ENCODE measurements at places on chromosomes 3 and 15. TPM values are rescaled to one million over a fixed set of nuclear protein-coding genes. Genes with fewer than 3 reads are reported as not detected.

The RLBP1 gene
- total RNA-seq = not detected

The LIPC gene
- not detected for total RNA-seq

GRCh38 chr3:119601154-119601553, 3.5 kb downstream of the PLA1A start:
- H3K27ac ChIP-seq = no peak overlapping the region
- no peaks in the 10 kb centered on the region for H3K36me3 ChIP-seq
- no peaks in the 10 kb centered on the region for H3K27me3 ChIP-seq
- no peak overlapping the region for H3K4me3 ChIP-seq
- DNase-seq = no peak

The OR5H6 gene
- total RNA-seq = not detected

The NR1I2 gene
- not detected for total RNA-seq

- peaks cover 9% of the 10 kb centered on the region for H3K4me1 ChIP-seq
- no peak overlapping the region for H3K4me3 ChIP-seq
These were observed 388.5 kb downstream of the VPS13C start for GRCh38 chr15:61671736-61672135.

GRCh38 chr15:41259546-41260189, 28.6 kb downstream of the CHP1 start:
- peaks cover 32% of the 10 kb centered on the region for H3K36me3 ChIP-seq
- no peaks in the 10 kb centered on the region for H3K27me3 ChIP-seq
- H3K4me1 ChIP-seq = peaks cover 31% of the 10 kb centered on the region
- H3K27ac ChIP-seq = peak overlapping the region; percentile 69
